GM12865 (cell line): ENCODE measurements at places on chromosomes 6 and 20.

GRCh38 chr6:36650848-36651478 is 27.6 kb upstream of the CDKN1A start:
- peak; percentile 77 for DNase-seq

GRCh38 chr20:19850198-19850533 is 92.1 kb downstream of the RIN2 start:
- no peak for DNase-seq

GRCh38 chr6:75746221-75746620 is 2.8 kb upstream of the MYO6 start:
- no peak for DNase-seq

DNA sequence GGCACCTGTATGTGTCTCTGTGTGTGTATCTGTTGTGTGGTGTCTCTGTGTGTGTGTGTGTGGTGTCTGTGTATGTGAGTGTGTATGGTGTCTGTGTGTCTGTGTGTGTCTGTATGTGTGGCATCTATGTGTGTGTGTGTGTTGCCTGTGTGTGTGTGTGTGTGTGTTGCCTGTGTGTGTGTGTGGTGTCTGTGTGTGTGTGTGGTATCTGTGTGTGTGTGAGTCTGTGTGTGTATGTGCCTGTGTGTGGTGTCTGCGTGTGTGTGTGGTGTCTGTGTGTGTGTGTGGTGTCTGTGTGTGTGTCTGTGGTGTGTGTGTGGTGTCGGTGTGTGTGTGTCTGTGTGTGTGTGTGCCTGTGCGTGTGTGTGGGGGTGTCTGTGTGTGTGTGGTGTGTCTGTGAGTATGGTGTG is 31.7 kb upstream of the VEGFA start:
- DNase-seq, result no peak

- no peak for DNase-seq
These were observed 54.1 kb downstream of the CTCFL start for GRCh38 chr20:57470666-57471495.

- no peak for DNase-seq
These were observed 4.4 kb downstream of the GZF1 start for GRCh38 chr20:23366384-23366783.

GRCh38 chr20:10453241-10453640 is 18.1 kb downstream of the SLX4IP start:
- DNase-seq, result peak; percentile 89

DNA sequence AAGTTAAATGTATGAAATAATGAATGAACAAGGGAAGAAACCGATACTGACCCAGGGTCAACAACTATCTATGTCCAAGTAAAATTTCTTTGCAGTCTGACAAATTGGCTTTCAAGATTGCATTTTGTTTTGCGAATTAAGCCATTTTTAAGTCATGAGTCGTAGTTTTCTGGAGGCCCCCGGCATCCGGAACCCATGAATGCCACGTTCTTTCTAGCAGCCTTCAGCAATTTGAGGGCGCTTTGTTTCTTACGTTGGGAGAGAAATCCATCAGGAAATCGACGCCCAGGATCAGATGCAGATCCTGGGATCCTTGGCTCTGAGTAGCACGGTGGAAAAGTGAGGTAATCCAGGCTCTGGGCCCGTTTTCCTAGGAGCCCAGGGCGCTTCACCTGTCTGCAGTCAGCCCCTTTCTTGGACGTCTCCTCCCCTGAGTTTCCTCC is 309 bp upstream of the ABRACL start:
- no peak for DNase-seq

DNA sequence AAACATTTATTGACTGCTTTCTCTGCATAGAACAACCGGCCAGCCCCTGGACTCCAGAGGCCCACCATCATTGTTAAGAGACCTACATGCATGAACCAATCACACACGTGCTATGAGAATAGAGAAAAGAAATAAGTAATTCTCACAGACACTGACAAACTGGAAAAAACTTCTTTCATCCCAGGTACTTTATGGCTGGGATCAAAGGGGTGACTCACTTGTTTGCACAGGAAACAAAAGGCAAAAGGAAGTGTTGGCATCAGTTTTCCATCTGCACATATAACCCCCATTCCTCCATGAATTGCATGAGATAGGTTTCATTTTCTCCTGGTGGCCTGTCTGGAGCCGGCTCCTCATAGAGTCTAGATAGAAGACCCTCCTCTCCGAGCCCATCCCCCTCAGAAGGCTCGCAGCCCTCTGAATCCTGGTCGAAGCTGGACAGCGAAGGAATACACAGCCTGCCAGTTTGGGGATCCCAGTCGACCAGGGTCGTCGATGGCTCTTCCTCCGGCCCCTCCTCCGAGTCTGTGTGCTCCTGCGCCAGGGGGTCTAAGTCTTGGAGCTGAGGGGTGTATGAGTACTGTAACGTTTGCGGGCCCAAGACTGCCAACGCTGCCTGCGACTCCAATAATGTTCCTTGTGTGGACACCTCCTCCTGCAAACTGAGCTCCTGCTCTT is 43.3 kb downstream of the IL20RA start:
- no peak for DNase-seq

- no peak for DNase-seq
These were observed 2.5 kb upstream of the FASTKD5 start for GRCh38 chr20:3162080-3162611.

GRCh38 chr6:126657561-126658175 is 317.8 kb downstream of the CENPW start:
- peak; percentile 33 for DNase-seq

GRCh38 chr6:125868252-125868651 is 77.5 kb downstream of the NCOA7 start:
- no peak for DNase-seq

DNA sequence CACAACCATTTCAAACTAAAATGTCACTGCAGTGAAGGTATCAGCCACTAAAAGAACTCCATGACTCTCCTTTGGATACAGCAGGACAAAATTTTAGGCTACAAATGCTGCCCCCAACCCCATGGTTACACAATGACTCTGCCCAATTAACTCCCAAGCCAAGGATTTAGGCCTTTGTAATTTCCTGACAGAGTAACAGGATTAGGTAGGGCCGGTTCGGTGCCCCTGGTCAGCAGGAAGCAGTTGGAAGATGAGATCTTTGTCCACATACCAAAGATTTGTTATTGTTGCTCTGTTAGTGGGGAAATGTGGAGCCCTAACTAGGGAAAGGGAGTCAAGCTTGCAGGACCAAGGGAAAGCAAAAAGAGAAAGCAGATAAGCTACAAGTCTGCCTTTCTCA is 26.7 kb upstream of the RIPK1 start:
- no peak for DNase-seq

GRCh38 chr6:158422629-158423238 is 110.5 kb downstream of the TULP4 start:
- no peak for DNase-seq

DNA sequence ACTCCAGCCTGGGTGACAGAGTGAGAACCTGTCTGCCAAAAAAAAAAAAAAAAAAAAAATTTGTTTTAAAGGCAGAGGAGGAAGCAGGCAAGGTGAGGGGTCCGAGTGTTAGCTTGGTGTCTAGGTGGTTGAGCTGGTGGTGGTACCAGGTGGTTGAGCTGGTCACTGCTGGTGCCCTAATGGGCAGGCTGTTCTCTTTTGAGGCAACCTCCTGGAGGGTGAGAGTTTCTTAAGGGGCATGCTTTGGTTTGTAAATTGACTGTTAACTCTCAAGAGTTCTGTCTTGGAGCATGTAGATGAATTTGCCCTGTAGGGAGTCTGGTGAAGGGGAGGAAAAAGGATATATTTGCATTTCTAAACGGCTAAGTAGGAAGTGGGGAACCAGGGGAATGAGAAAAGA is 52.7 kb downstream of the BANF2 start:
- no peak for DNase-seq

GRCh38 chr20:6122873-6123648 is at the start of gene FERMT1:
TSS of gene FERMT1 (minus strand) at chr20:6123030. CDS start at chr20:6119554, 3,476 bp downstream.
- peak; percentile 54 for DNase-seq

- DNase-seq, result peak; percentile 57
These were observed 36.0 kb upstream of the SMIM29 start for GRCh38 chr6:34284563-34285447.

- no peak for DNase-seq
These were observed 423.5 kb downstream of the COL12A1 start for GRCh38 chr6:74782346-74782745.

DNA sequence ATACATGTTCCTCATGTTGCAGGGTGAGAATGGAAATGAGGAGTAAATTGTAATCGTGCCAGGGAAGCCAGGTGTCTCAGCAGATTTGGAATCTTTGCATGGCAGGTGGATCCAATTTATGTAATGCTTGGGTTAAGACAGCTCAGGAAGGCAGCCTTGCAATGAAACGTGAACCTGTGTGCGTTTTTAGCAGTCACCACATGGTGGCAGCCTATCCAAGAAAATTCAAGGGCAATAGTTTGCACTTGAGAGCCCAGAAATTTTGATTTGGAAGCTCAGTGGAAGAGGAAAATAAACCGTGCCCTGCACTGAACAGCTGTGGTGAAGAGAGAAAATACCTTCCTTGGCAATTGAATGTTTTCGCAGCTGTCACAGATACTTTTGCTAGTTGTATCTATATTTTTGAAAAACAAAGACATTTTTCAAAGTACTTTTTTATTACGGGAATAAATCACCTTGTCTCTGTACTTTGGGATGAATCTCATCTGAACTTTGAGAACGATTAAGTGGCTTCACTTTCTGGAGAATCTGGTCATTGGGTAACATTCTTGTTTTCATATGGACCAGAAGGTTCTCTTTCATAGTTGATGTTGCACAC is 26.5 kb downstream of the MTHFD1L start:
- peak; percentile 79 for DNase-seq
